ENCODE measurements at places on chromosomes 1 and 21.
A peak's percentile ranks its signal among the peaks of the same experiment; 100 is the strongest.

DNA sequence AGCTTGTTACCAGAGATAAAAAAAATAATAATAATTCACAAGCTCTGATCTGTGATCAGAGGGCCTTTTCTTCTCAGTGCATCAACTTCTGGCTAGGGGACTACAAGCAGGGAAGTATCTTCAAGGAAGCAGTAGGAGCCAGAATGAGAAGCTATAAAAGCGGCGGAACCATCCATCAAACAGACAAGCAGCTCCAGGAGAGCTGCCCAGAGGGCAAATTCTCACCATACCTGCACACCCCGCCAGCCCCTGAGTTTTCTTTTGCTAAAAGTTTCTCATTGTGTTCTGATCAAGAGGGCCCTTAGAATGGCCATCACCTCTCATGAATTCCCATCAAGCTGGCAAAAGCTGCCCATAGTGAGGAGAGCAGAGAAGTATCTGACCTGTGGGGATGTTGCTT lies 99.4 kb downstream of the SMYD2 start:
- DNase-seq = no peak

GRCh38 chr1:34768856-34769255 lies 9.3 kb downstream of the GJB4 start:
- DNase-seq = no peak

- DNase-seq = no peak
Observed at GRCh38 chr1:223224465-223224864, 81.4 kb upstream of the TLR5 start.

DNA sequence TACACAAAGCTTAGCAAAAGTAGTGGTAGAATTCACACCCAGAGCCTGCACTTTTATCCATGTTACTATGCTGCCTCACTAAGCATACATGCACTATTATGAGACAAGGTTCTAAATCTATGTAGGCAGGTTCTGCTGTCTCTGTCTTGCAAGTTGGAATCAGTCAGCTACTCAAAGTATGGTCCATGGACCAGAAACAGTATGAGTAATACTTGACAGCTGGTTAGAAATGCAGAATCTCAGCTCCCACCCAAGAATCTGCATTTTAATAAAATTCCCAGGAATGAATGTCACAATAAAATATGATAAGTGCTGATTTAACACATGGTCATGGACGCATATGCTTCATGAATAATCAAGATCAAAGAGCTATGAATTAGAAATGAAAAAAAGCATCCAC lies 50.5 kb downstream of the DSCAM start:
- DNase-seq = no peak

- DNase-seq = no peak
Observed at GRCh38 chr1:241513378-241513777, 6.2 kb downstream of the FH start.

- no peak for DNase-seq
Observed at GRCh38 chr1:33000427-33001026, 35.9 kb upstream of the RNF19B start.

DNA sequence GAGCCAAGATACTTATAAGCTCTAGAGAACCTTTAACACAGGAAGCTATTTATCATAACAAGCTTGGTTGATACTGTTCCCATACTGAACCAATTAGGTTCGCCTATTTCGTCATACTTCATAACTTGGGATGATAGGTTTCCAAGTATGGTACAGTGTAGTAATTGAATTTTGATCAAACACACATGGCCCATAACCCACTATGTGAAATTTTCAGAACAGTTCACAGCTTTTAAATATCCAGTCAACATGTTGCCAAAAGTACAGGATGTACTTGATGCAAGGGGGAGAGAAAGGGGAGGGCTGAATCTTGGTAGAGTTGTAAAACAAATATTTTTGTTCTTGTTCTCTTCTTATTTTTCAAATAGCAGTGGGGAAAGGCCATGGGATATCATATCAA lies 86.6 kb downstream of the TM2D1 start:
- no peak for DNase-seq

DNA sequence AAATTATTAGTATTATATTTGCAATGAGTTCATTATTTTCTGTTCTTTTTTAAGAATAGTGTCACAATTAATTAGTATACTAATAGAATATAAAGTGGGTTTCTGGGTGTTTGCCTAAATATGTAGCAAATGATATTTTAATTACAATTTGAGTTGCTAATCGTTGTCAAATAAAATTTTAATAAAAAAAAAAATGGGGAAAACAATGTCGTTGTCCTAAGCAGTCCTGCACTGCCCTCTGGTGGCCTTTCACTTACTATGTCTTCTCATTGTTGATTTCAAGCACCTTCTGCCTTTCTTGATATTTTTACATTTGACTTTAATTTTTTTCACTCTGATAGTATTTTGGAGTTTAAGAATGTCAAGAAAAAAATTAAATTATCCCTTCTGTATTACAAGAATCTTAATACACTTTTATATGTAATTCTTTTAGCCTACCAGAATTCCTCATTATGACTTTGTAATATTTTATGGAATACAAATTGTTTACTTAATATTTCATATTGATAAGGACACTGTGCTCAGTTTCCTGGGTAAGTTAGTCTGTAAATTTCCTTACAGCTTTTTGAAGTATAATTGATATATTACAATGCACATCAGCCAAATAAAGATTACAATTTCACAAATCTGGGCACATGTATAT lies 104.5 kb upstream of the FMN2 start:
- peak; percentile 75 for DNase-seq

DNA sequence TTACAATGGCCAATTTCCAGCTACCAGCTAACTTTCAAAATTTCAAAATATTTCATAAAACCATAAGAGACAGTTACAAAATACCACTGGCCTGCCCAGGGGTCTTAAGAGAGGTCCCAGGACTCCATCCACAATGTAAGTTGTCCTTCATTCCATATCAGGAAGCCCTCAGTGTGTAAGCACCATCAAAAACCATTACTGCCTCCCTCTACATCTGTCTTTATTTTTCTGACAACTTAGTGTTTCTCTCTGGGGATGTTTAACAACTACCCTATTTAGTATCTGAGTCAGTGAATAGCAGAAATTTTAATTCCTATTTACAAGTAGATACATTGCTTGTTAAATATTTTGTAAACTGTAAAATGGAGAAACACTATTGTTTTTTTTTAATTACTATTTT lies 339.3 kb upstream of the ADAMTS5 start:
- no peak for DNase-seq

All from hematopoietic multipotent progenitor cell (in vitro differentiated cells).